Anterior cingulate cortex (tissue), 58 donors: ENCODE measurements at places on chromosomes 2 and 18.

DNA sequence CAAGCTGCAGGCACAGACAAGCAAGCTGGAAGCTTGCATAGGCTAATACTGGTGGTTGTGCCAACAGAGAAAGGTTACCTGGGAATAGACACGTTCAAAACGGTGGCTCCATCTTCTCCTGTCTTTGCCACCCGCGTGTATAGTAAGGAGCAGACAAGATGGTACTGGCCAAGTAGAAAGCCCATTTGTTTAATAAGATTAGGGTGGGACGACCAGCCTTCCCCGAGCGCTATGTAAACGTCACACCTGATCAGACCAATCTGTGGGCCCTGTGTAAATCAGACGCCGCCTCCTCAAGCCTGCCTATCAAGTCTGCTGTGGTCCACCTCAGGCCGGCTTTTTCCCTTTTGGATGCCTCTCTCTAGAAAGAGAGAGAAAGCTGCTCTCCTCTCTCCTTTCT lies 189.2 kb downstream of the LAMA1 start:
- no peak for DNase-seq

GRCh38 chr2:60353863-60354262 lies 199.6 kb downstream of the BCL11A start:
- DNase-seq: no peak

DNA sequence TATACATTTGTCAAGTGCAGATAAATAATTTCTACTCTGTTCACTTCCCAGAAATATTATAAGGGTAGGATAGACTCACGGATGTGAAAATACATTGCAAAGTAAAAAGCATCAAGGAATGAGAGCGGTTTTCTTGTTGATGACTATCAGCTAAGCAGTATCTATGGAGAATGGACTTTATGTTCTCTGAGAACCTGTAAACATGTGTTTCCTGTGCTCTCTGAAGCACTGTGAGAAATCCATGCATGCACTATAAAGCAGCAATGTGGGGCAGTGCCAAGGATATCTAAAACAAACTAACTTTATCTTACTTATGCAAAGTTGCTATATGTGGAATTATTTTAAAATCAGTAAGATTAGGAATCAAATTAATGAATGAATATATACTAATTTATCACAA lies 4.4 kb upstream of the SIGLEC15 start:
- no peak for DNase-seq

DNA sequence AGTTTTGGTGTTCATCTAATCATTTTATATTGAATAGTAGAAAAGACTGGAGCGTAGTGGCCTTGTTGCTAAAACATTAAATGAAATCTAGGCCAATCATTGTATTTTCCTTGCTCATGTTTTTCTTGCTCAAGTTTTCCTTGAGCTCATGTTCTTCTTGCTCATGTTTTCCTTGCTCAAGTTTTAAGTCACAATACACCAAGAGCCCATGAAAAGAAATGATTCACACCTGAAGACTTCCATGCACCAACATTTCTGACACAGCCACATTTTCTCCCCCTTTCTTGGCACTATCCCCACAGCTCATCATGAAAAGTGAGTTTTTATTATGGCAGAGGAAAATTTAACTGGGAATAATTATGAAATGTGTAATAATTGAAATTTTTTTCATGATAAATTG lies 92.0 kb downstream of the LRP1B start:
- no peak for DNase-seq

GRCh38 chr2:132877923-132878322 lies 207.9 kb upstream of the LYPD1 start:
- DNase-seq: no peak

DNA sequence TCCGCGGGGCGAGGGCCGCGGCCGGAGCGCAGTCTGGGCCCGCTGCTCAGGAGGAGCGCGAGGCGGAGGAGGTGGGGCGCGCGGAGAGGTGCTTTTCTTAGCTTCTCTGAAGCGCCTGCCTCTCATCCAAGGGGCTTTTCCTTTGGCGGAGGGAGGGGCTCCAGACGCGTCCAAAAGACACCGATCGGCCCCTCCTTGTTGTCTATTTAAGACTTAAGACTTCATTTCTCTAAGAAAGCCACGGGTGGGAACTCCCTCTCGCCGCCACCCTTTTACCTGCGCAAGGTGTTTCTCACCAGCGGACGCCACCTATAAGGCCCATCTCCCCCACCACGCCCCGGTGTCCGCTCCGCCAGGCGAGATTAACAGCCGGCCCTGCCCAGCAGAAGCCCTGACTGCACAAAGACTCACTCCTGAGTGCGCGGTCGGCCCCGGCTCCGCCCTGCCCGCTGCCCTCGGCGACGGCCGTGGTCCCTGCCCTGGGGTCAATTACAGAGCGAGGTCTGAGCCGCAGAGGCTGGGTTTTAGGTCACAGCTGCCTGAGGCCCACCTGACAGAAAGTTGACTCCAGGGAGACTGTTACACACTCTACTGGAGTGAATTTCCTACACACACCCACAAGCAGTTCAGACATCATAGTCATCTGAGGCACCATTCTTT lies at the start of gene DSC2:
Gene DSC2 (minus strand): TSS at position 397 of the 660 bp plus-strand sequence. CDS start 450 bp downstream, outside the sequence.
- no peak for DNase-seq
